Right lung (tissue), 10 donors: ENCODE measurements at places on chromosomes 7 and 10. TPM values are rescaled to one million over a fixed set of nuclear protein-coding genes. Genes with fewer than 3 reads are reported as not detected.

GRCh38 chr7:42012786-42013360 lies 224.1 kb downstream of the GLI3 start:
- no peak for DNase-seq

GRCh38 chr10:109647627-109648026 lies 275.7 kb downstream of the XPNPEP1 start:
- DNase-seq: no peak

PAX4 gene
- polyA plus RNA-seq: not detected

DNA sequence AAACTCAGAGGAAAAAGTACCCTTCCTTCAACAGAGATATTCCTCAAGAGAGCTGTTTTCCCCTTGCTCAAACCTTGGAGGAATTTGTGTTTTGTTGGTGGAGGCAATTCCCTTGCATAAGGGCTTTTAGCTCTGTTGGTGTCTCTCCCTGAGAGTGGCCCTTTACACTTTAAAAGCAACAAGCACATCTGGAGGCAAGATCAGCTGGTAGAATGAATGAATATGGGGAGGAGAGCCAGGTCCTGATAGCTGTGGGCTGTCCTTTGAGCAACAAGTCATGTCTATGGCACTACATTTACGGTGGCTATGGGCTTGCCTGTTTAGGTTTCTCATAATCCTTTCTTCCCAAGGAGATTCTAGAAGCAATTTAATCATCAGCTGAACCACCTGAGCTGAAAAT lies 384.0 kb downstream of the SORCS3 start:
- no peak for DNase-seq

- no peak for DNase-seq
Measured at GRCh38 chr7:50512384-50512783, 52.8 kb downstream of the DDC start.

OLAH gene
- polyA plus RNA-seq: 0.14 TPM

DNA sequence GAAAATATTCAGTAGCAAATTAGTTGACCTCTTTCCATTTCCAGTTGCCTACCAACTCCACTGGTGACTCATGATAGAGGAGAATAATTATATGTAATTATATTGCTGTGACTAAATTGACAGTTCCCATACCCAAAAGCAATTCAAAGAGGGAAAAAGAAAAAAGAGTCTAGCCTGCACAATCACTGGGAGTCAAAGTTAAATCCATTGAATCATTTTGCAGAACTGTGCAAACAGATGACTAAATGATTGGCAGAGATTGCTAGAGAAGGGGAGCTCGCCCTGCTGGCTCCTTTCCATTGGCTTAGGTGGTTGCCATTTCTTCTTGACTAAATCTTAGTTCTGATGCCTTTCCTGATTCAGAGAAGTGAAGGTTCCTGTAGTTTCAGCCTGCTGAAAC lies 1228.6 kb upstream of the SORCS1 start:
- no peak for DNase-seq

- DNase-seq: no peak
Measured at GRCh38 chr7:121485467-121486243, 89.5 kb upstream of the FAM3C start.

GNAT3 gene
- polyA plus RNA-seq: not detected

ZNF32 gene
- polyA plus RNA-seq: 54.6 TPM

GRCh38 chr10:49516216-49516970 lies 22.5 kb downstream of the ERCC6 start:
- no peak for DNase-seq

DNA sequence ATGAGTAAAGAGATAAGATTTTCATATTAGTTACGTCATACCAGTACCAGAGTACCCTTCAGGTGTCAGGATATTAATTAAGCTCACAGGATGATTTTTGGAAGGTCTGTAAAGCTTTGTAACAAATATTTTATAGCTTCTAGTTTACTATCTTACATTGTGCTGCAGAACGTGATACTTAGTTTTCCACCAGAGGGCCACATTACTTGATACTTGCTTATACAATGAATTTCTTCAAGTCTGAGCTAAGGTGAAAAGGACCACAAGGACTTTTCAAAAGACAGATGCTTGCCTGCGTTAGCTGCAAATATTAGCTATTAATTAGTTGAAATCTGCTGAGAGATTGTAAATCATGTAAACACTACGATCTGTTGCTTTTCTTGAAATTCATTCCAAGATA lies 12.2 kb downstream of the FOXP2 start:
- DNase-seq: no peak

GRCh38 chr10:71796749-71797405 lies 23.6 kb upstream of the VSIR start:
- no peak for DNase-seq

GRCh38 chr10:42872865-42873435 lies 90.4 kb downstream of the BMS1 start:
- no peak for DNase-seq

- DNase-seq: peak; percentile 7
Measured at GRCh38 chr7:23759671-23760391, 49.8 kb downstream of the STK31 start.

OR13A1 gene
- 0.08 TPM for polyA plus RNA-seq

DNA sequence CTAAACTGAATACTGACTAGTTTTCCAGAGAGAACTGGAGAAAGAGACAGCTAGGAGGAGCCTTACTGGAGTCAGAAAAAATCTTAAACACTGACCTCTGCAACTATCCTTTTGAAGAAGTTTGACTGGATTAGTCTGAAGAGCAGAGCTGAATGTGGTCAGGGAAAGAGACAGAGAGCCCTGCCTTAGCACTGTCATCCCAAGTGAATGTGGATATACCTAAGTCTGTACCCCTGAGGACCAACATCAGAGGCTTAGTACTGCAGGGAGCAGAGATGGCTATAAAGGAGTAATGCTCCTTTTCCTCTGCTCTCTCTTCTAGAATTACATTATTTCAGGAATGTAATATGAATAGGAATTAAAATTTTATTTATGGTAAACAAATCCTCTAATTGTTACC lies 69.8 kb upstream of the TMEM140 start:
- no peak for DNase-seq

- DNase-seq: no peak
Measured at GRCh38 chr10:125547010-125547650, 135.8 kb downstream of the TEX36 start.

- no peak for DNase-seq
Measured at GRCh38 chr7:30925913-30926312, 14.3 kb downstream of the AQP1 start.

KCNMA1 gene
- 3.8 TPM for polyA plus RNA-seq

GRCh38 chr10:60148266-60148840 lies 241.3 kb downstream of the ANK3 start:
- no peak for DNase-seq

DNA sequence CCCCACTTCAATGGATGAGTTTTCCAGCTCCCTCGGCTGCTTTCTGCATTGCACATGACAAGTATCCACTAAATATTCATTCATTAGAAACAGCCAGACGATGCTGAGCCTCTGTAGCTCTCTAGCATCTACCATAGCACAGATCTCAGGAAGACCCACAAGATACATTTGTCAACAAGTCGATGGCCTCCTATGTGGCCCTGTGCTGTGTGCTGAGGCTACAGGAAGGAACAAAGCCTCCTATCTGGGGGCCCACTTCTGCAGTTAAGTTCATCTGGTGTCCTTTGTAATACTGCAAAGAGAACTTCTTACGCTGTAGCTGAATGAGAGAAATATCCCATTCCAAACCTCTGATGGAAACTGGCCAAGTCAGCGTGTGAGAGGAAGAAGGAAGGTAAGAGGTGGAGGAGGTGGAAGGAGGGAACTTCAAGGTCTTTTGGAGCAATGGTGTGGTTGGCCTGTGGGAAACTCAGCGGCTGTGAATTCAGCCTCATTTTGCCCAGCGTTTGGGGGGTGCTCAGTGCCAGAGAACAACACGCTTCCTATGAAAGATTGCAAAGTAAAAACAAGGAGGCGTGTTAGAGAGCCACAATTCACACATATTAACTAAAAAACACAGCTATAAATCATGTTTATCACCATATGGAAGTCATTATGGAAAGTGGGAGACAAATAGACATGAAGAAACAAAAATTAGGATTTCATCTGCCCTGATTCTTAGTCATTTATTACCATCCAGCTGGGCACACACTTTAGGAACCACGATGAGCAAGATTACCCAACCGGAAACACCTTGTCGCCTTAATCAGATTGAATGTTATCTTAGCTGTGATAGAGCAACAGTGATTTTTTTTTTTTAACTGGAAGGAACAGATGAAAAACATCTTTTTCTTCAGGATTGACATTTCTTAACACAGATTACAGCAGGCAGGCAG lies 62.2 kb upstream of the USP6NL start:
- no peak for DNase-seq

ASIC3 gene
- 2.2 TPM for polyA plus RNA-seq

- no peak for DNase-seq
Measured at GRCh38 chr7:116576350-116577319, 51.8 kb downstream of the CAV1 start.

PRPS1L1 gene
- polyA plus RNA-seq: not detected

PIP gene
- polyA plus RNA-seq: not detected

GRCh38 chr7:142506601-142507000 lies 242.7 kb upstream of the PRSS1 start:
- DNase-seq: no peak

- no peak for DNase-seq
Measured at GRCh38 chr10:126508535-126509040, 120.3 kb upstream of the ADAM12 start.

RBAK gene
- polyA plus RNA-seq: 21.5 TPM

- DNase-seq: no peak
Measured at GRCh38 chr7:20198260-20198659, 18.9 kb downstream of the MACC1 start.

GRCh38 chr10:132953428-132953827 lies 11.1 kb upstream of the CFAP46 start:
- DNase-seq: no peak

ACTL6B gene
- polyA plus RNA-seq: 0.28 TPM

FAM131B gene
- polyA plus RNA-seq: 2.3 TPM

DNA sequence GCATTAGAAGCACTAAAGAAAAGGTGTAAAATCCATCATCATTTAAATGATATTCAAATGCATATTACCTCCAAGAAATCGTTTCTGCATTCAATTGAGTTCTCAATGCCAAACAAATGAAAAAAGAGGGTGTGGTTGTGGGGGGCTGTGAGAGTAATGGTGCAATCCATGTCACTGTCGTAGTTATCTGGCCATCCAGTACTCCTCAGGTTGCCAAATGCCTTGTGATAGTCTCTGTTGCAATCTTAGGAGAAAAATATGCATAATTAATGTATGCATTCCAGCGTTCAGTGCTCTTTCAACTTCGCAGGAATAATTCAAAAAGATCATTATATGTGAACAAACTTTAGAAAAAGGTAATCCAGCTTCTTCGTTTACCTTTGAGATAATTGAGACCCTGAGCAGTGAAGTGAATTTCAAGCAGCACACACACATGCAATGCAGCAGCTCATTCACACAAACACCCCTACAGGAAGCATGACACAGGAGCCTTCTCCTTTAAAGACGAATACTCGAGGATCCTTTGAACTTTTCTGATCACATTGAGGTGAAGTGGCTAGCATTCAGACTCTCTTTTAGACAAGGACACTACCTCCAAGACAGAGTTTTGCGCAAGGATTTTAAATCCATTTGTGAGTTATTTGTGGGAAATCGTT lies 73.4 kb downstream of the OR13A1 start:
- no peak for DNase-seq

DNA sequence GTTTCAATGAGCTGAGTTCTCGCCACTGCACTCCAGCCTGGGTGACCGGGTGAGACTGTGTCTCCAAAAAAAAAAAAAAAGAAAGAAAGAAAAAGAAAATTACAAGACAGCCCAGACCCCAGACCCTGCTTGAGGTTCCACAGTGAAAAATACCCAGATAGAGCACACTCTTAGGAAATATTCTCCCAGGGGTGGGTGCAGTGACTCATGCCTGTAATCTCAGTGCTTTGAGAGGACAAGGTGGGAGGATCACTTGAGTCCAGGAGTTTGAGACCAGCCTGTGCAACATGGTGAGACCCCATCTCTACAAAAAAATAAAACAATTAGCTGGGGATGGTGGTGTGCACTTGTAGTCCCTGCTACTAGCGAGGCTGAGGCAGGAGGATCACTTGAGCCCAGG lies 41.1 kb upstream of the GTF2IRD1 start:
- no peak for DNase-seq

GRCh38 chr10:68618234-68618633 lies 58.1 kb downstream of the TET1 start:
- no peak for DNase-seq

ASAH2 gene
- polyA plus RNA-seq: 3.0 TPM

DNA sequence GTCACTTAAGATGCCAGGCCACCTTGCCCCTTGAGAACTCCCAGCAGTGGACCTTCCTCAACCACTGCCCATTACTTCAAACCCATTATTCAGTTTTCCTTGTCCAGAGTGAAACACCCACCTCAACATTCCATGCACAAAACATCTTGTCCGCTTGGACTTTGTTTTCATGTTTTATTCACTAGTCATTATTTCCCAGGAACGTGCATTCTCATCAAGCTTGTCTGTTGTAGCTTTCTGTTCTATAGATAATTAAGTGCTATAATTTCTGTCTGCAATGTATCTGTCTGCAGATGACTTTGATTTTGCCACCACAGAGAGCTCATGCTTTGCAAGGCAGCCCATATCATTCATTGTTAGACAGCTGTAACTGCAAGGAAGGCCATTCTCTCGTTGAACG lies 117.4 kb downstream of the RAB18 start:
- no peak for DNase-seq

DNA sequence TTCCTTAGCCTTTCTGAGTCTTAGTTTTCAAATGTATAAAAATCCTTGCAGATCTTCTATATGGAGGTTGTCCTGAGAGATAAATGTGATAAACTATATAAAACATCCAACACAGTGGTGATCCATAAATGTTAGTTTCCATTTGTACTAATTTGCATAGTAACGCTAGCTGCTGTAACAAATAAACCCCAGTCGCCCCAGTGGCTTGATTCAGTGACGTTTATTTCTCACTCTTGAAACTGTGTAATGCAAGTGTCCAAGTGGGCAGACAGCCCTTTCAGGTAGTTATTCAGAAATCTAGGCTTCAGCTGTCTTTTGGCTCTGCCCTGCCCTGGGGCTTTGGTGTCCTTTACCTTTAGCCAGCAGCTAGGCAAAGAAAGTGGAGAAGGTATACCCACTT lies 106.3 kb downstream of the VTI1A start:
- DNase-seq: no peak

- DNase-seq: no peak
Measured at GRCh38 chr10:62618576-62619412, 185.7 kb upstream of the ADO start.

GRCh38 chr7:118169146-118169545 lies 14.8 kb upstream of the LSM8 start:
- DNase-seq: no peak
